Activated CD8-positive, alpha-beta memory T cell treated with anti-CD3 and anti-CD28 coated beads, Interleukin-2, amount 10 ng/mL, durations not matched to agents 7 days and 5 days (primary cell): ENCODE measurements at places on chromosomes 6 and 20. TPM values are rescaled to one million over a fixed set of nuclear protein-coding genes. Genes with fewer than 3 reads are reported as not detected.

The MUC21 gene
- not detected for total RNA-seq

The ALDH8A1 gene
- total RNA-seq = 2.5 TPM

The SLC12A5 gene
- total RNA-seq = 1.7 TPM

The RAB32 gene
- total RNA-seq = 0.32 TPM

The SNAP25 gene
- total RNA-seq = 1.6 TPM

The NDRG3 gene
- 27.8 TPM for total RNA-seq

The RBM12 gene
- 101 TPM for total RNA-seq

The TRIM15 gene
- total RNA-seq = not detected

DNA sequence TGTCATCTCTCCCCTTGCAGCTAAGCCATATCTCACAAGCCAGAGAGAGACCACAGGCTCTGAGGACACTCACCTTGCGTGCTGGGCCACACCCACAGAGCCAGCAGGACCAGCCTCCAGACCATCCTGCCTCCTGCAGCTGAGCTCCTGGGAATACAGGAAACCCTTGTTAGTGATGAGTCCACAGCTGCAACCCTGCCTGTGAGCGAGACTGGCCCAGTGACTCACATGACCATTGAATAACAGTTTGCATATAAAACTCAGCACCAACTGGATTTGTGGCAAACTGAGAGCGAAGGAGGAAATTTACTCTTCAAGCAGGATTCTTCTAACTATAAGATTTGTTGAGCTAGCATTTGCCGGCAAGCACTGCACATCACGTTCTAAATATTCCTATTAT lies 3.0 kb downstream of the THBS2 start:
- H3K4me3 ChIP-seq = no peak overlapping the region
- H3K27ac ChIP-seq = no peak overlapping the region
- no peak for DNase-seq
- H3K4me1 ChIP-seq = peaks cover 3% of the 10 kb centered on the region
- H3K27me3 ChIP-seq = peaks cover 54% of the 10 kb centered on the region
- no peaks in the 10 kb centered on the region for H3K36me3 ChIP-seq

- peaks cover 5% of the 10 kb centered on the region for H3K27me3 ChIP-seq
- no peak for DNase-seq
- no peak overlapping the region for H3K4me3 ChIP-seq
- H3K4me1 ChIP-seq = no peaks in the 10 kb centered on the region
- H3K36me3 ChIP-seq = no peaks in the 10 kb centered on the region
- H3K27ac ChIP-seq = no peak overlapping the region
Measured at GRCh38 chr20:61802721-61803311, 262.9 kb downstream of the TAF4 start.

GRCh38 chr6:166626177-166627032 lies 646 bp downstream of the RPS6KA2 start:
- DNase-seq = peak; percentile 51
- peak overlapping the region; percentile 70 for H3K4me3 ChIP-seq
- H3K27ac ChIP-seq = no peak overlapping the region
- peaks cover 64% of the 10 kb centered on the region for H3K27me3 ChIP-seq

DNA sequence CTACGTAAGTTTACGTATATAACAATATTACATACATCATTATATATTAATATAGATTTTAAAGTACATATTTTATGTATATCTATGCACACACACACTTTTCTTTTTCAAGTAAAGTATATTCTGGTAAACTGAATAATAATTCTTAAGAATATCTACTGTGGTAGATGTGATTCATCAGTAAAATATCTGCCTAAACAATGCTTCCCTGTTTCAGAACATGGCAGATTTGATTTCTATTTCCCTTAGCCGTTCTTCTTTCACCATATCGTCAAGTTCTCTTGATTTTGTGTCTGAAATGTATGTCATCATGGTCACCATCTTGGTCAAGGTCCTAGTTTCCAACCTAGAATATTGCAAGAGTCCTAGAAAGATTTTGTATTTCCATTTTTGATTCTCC lies 195.6 kb downstream of the HDGFL1 start:
- no peaks in the 10 kb centered on the region for H3K4me1 ChIP-seq
- H3K36me3 ChIP-seq = no peaks in the 10 kb centered on the region
- no peak overlapping the region for H3K27ac ChIP-seq
- no peak for DNase-seq

DNA sequence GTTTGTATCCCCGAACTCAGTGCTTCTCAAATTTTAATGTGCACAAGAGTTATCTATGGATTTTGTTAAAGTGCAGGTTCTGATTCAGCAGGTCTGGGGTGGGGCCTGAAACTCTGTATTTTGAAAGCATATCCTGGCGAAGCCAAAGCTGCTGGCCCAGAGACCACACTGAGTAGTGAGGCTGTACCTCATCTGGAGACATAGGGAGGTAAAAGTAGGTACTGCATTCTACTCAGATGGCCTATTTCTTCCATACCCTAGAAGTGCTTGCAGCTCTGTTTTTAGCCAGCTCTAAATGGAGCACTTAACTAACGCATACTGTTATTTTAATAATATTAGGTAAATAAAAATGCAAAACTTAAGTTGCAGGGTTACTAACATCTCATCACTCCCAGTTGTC lies 241.6 kb upstream of the PRND start:
- H3K27me3 ChIP-seq = peaks cover 38% of the 10 kb centered on the region
- no peak overlapping the region for H3K4me3 ChIP-seq
- H3K4me1 ChIP-seq = no peaks in the 10 kb centered on the region
- H3K27ac ChIP-seq = no peak overlapping the region
- H3K36me3 ChIP-seq = no peaks in the 10 kb centered on the region

DNA sequence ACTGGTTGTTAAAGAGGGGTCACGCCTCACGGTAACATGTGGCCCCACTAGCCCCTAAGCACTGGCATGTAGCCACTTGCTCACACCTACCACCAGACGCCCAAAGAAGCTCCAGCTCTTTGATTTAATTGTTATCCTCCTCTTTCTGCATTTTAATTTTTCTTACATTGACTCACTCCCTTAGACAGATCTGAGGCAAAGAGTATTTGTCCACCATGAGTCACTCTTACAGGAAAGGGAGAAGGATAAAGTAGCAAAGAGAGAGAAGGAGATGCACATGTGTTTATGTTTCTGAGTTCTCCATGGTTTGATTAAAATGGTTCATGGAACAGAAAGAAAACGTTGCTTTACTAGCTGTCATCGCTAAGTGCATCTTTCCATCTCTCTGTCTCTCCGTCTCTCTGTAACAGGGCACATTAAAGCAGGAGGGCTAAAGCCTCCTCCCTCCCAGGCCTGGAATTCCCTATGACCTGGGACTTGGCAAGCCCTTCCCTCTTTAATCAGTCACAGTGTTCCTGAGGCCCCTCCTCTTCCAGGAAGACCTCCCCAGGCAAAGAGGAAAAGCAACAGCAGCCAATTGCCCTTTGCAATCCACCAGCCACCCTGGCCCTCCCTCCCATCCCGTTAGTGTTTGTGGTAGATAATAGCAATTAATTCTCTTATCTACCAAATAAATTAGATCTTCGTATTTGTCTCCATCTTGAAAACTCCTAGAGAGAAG lies 112.8 kb upstream of the TSHZ2 start:
- no peak overlapping the region for H3K27ac ChIP-seq
- no peak for DNase-seq
- no peaks in the 10 kb centered on the region for H3K4me1 ChIP-seq
- H3K36me3 ChIP-seq = no peaks in the 10 kb centered on the region

GRCh38 chr6:467671-468082 lies 76.1 kb downstream of the IRF4 start:
- H3K27ac ChIP-seq = no peak overlapping the region
- peak; percentile 64 for DNase-seq
- peaks cover 23% of the 10 kb centered on the region for H3K4me1 ChIP-seq
- peaks cover 60% of the 10 kb centered on the region for H3K27me3 ChIP-seq

- no peaks in the 10 kb centered on the region for H3K36me3 ChIP-seq
- no peak for DNase-seq
- H3K27ac ChIP-seq = peak overlapping the region; percentile 86
- H3K4me3 ChIP-seq = no peak overlapping the region
- H3K27me3 ChIP-seq = no peaks in the 10 kb centered on the region
Measured at GRCh38 chr6:157019115-157019641, 242.0 kb downstream of the ARID1B start.

GRCh38 chr20:40186826-40187225 lies 502.2 kb downstream of the MAFB start:
- DNase-seq = no peak
- no peaks in the 10 kb centered on the region for H3K4me1 ChIP-seq

DNA sequence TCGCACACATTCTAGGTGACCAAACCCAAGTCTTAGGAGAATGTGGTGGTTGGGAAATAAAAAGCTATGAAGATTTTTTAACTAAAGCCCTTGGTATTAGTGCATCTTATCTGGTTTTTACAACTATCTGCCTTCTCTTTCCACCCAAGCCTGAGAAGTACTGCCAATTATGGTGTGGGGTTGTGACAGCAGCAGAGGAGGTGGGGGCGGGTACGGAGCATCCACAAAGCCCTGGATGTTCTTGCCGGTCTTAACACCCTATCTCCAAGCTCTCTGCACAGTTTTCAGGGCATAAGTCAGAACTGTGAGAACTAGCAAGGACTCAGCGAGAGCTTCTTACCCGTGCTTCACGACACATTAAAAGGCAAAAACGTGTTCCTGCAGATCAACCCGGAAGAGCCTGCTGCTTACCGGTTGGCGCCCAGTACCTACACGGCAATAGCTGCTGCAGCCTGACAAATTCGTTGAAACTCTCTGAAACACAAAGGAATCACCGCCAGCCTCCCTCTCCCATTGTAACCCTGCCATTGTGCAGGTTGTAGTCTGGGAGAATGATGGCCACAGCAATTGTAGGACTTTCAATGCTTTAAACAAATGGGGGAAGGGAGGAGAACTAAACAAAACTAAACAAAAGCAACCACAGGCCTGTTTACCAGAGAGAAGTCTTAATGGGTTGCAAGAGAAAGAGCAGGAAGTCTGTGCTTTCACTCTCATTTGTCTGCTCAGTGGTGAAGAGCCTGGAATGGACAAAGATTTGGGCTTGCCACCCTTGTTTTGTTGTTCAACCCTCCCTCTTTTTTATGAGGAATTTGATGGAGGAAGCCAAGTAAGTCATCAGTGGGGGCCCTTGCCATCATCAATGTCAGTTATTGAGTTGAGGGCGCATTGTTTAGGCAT lies 461.0 kb upstream of the JARID2 start:
- H3K36me3 ChIP-seq = peaks cover 6% of the 10 kb centered on the region
- no peak for DNase-seq
- H3K27ac ChIP-seq = peak overlapping the region; percentile 75

DNA sequence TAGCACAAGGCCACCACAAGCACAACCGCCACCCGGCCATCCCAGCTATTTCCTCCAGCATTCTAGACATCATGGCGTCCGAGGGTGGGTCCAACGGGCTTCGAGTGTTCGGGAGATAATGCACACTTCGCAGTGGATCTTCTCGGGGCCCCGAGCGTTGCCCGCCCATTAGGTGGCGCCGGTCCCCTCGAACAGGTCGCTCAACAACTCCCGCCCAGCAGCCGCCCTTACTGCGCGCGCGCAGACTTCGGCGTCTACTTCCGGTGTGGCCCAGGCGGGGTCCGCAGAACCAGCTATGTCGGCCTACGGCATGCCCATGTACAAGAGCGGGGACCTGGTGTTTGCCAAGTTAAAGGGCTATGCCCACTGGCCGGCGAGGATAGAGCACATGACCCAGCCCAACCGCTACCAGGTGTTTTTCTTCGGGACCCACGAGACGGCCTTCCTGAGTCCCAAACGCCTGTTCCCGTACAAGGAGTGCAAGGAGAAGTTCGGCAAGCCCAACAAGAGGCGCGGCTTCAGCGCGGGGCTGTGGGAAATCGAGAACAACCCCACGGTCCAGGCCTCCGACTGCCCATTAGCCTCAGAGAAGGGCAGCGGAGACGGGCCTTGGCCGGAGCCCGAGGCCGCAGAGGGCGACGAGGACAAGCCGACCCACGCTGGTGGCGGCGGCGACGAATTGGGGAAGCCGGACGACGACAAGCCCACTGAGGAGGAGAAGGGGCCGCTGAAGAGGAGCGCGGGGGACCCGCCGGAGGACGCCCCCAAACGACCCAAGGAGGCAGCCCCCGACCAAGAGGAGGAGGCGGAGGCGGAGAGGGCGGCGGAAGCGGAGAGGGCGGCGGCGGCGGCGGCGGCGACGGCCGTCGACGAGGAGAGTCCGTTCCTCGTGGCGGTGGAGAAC lies at the start of gene HDGFL1:
TSS of gene HDGFL1 (plus strand) at position 286 of the 904 bp plus-strand sequence. CDS start at position 296, 10 bp downstream.
- H3K36me3 ChIP-seq = no peaks in the 10 kb centered on the region
- no peaks in the 10 kb centered on the region for H3K4me1 ChIP-seq
- DNase-seq = no peak
- H3K4me3 ChIP-seq = no peak within 1 kb of the TSS
- no peak within 1 kb of the TSS for H3K27ac ChIP-seq
- no peaks in the 10 kb centered on the region for H3K27me3 ChIP-seq

- no peak overlapping the region for H3K4me3 ChIP-seq
- H3K36me3 ChIP-seq = no peaks in the 10 kb centered on the region
- no peak for DNase-seq
- no peak overlapping the region for H3K27ac ChIP-seq
- no peaks in the 10 kb centered on the region for H3K27me3 ChIP-seq
Measured at GRCh38 chr6:121780325-121781321, 345.2 kb downstream of the GJA1 start.

DNA sequence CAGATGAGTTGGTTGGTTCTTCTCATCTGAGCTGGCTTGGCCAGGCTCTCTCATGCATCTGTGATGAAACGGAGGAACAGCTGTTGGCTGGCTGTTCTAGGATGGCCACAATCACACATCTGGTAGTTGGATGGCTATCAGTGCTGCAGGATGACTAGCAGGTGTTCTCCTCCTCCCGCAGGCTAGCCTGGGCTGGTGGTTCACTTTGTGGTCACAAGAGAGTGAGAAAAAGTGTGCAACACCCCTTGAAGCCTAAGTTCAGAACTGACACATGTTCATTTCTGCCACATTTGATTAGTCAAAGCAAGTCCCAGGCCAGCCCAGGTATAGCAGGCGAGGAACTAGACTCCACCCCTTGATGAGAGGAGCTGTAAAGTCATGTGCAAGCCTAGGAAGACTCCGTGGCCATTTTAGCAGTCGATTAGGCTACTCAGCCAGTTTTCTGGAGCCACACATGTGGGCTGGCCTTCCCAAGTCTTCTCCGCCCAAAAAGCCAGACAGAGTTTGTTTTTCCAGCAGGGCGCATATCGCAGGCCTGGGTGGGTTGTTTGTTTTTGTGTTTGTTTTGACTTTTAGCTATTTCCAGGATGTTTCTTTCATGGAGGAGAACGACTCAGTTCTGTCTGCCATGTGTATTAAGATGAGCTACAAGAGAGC lies 120.8 kb downstream of the ISM1 start:
- peaks cover 7% of the 10 kb centered on the region for H3K4me1 ChIP-seq
- no peak for DNase-seq
- H3K4me3 ChIP-seq = no peak overlapping the region
- no peaks in the 10 kb centered on the region for H3K36me3 ChIP-seq
- H3K27me3 ChIP-seq = no peaks in the 10 kb centered on the region
- no peak overlapping the region for H3K27ac ChIP-seq

GRCh38 chr20:8912096-8912495 lies 156.8 kb upstream of the PLCB4 start:
- H3K4me3 ChIP-seq = no peak overlapping the region
- H3K27me3 ChIP-seq = no peaks in the 10 kb centered on the region

GRCh38 chr6:70180901-70181599 lies 121.8 kb downstream of the COL9A1 start:
- H3K36me3 ChIP-seq = no peaks in the 10 kb centered on the region
- DNase-seq = no peak
- no peaks in the 10 kb centered on the region for H3K27me3 ChIP-seq
- no peak overlapping the region for H3K27ac ChIP-seq
- H3K4me3 ChIP-seq = no peak overlapping the region
